Ureter (tissue), 1 donor: ENCODE measurements at places on chromosomes 7 and 10. TPM values are rescaled to one million over a fixed set of nuclear protein-coding genes. Genes with fewer than 3 reads are reported as not detected.

GIMAP8 gene
- 13.6 TPM for total RNA-seq

AOAH gene
- 12.3 TPM for total RNA-seq

KIF20B gene
- total RNA-seq, result 7.4 TPM

TMEM139 gene
- 34.0 TPM for total RNA-seq

CRTAC1 gene
- 11.9 TPM for total RNA-seq

SORCS1 gene
- total RNA-seq, result 0.99 TPM

RBP3 gene
- not detected for total RNA-seq

MNX1 gene
- total RNA-seq, result not detected

NAT16 gene
- not detected for total RNA-seq

OR6V1 gene
- not detected for total RNA-seq

ZNRF2 gene
- total RNA-seq, result 23.6 TPM

MYH16 gene
- not detected for total RNA-seq

ITIH5 gene
- 25.5 TPM for total RNA-seq

MINPP1 gene
- 14.1 TPM for total RNA-seq

C1GALT1 gene
- 29.7 TPM for total RNA-seq

NEUROG3 gene
- total RNA-seq, result not detected

DNA sequence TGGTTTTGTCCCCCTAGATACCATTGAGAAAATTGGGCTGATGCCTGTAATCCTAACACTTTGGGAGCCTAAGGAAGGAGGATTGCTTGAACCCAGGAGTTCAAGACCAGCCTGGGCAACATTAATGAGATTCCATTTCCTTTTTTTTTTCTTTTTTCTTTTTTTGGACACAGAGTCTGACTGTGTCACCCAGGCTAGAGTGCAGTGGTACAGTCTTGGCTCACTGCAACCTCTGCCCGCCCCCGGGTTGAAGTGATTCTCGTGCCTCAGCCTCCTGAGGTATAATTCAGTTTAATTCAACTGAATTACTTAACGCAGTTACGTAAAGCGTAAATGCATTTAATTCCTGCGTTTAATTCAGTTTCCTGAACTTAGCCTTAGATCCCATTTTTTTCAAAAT is 13.3 kb downstream of the CCAR1 start:
- no peak for DNase-seq

- DNase-seq, result no peak
Observed at GRCh38 chr10:17820943-17821342, 11.8 kb downstream of the MRC1 start.

DNA sequence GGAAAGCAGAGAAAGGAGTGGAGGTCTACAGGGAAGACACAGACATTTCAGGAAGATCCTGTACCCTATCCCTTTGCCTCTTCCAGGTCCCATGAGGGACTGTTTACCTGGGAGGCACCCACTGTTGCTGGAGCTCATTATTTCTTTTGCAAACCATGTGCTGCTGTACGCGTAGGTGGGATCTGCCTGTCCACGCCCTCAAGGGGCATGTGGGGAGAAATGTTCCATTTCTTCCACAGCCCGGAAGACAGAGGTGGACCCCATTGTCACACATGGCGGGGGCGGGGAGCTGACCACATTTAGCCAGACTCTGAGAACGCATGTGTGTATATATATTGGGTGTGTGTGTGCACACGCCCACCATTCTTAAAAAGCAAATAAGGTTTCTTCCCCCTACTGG is 2.0 kb downstream of the PLXNA4 start:
- DNase-seq, result no peak

- no peak for DNase-seq
Observed at GRCh38 chr7:73871163-73872011, 10.4 kb downstream of the TMEM270 start.

DNA sequence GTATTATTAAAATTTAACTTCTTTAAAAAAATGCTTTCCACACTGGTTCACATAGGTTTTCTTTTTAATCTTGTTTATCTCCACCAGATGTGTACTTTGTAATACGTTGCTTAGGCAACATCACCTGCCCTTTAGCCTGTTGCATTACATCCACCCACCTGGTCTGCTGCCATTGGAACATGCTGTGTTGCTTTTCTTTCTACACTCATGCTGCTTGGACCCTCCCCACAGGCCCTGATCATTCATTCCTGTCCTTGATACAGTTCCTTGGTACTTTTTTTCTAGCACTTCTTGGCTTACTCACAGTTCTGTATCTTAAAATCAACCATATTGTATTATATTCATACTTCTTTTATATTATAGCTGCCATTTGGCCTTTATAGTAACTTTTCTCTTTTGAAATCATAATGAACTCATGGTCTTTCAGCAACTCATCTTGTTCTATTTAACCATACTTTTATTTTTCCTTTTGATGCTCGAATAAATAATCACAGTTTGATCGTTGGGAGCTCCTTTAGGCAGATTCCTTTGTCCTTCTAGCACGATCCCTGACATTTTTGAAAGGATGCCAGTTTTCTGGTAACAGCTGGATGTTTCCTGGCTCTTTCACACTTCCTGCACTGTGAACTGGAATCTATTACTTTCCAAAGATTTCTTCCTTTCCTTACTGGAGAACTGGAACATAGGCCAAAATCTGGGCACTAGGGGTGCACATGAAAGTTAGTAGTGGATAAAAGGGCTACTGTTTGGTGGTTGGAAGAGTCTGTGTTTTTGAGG is 125.1 kb downstream of the CDK14 start:
- DNase-seq, result no peak

GRCh38 chr10:72066318-72067284 is 21.8 kb downstream of the SPOCK2 start:
- no peak for DNase-seq

DNA sequence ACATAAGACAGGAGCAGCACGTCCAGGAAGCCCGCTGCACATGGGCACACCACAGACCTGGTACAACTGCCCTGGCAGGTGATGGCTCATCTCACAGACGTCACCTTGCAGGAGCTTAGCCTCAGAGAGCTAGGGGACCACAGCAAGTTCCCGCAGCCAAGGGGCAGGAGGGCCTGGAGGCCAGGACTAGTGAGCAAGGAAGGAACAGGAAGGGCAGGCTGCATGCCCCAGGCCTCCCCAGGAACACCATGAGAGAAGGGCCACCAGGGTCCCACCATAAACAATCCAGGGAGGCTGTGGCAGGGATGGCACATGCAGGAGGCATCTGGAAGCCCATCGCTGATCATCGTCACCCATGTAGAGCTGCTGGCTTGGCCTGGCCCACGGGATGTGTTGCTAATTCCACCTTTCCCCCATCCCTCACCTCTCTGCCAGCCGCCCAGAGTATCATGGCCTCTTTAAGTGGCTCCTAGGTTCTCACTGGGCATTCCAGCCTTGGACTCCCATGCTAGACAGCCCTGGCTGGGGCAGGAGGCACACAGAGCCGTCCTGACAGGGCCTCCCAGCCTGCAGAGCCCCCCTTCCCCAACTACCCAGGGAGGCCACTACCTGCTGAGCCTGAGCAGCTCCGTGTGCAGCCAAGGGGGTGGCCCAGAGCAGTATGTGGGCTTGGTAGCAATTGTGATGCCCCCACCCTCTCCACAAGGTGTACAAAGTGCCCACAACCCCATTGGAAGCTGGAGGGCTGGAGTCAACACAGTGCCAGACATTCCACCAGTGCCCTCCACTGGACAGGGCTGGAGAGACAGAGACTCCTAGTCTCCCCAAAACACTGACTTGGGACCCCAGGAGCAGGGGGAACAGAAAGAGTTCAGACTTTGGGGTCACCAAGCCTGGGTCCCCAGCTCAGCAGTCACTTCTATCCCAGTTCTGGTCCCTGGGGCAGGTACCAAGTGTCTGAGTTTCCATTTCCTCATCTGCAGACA is 35.5 kb downstream of the GRID1 start:
- DNase-seq, result no peak

DNA sequence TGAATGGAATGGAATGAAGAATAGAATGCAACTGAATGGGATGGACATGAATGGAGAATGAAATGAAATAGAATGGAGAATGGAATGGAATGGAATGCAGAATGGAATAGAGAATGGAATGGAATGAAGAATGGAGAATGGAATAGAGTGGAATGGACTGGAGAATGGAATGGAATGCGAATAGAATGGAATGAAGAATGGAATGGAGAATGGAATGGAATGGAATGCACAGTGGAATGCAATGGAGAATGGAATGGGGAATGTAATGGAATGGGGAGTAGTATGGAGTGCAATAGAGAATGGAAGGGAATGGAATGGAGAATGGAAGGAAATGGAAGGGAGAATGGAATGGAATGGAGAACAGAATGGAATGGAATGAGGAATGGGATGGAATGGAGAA is 93.4 kb downstream of the NSUN6 start:
- no peak for DNase-seq

GRCh38 chr10:88370713-88371112 is 212.4 kb downstream of the RNLS start:
- DNase-seq, result no peak

GRCh38 chr10:80410122-80410521 is 1.8 kb downstream of the PRXL2A start:
- no peak for DNase-seq

DNA sequence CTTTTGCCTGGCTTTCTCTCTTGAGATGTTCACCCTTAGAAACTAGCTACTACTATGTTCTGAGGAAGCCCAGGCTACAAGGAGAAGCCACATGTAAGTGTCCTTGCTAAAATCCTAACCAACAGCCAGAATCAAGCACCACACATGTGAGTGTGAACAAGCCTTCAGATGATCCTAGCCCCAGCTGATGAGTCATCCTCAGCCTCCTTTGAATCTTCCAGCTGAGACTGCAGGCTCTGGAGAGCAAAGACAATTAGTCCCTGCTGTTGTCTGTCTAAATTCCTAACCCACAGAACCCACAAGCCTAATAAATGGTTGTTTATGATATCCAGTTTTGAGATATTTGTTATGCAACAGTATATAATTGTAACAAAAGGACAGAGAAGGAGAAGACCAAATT is 92.8 kb upstream of the TAC1 start:
- DNase-seq, result no peak

GRCh38 chr10:81303656-81304055 is 571.3 kb upstream of the NRG3 start:
- DNase-seq, result no peak

DNA sequence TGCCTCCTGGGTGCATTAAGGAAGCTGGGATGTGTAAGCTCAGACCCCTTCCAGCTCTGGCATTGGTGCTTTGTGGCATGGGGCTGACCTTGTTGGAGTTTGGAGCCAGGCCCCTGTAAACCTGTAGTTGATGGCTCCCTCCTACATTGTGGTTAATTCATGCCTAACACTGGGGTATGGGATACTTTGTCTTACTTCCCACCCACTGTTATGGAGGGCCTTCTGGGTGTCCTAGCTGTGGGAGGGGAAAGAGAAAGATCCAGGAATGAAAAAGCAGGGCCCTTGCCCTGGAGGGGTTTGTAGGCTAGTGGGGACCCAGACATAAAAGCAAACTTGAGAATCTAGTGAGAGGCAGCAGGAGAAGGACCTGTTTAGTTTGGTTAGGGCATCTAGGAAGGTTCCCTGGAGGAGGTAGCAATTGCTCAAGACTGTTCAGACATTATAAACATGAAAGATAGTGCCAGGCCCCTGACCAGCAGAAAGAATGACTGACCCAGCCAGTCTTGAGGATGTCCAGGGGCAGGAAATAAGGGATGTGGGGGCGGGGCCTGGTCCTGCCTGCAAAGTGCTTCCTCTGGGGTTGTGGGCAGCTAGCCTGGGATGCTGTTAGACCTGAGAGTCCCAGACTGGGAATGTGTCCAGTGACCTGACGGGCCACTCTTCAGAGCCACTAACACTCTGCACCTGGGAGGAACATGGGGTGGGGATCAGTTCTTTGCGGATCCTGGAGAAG is 6.6 kb downstream of the ADAMTS14 start:
- no peak for DNase-seq
